ENCODE measurements at places on chromosomes 1 and 21. TPM values are rescaled to one million over a fixed set of nuclear protein-coding genes. Genes with fewer than 3 reads are reported as not detected.

RHD gene
- not detected for total RNA-seq

CA6 gene
- not detected for total RNA-seq

TNNI3K gene
- not detected for total RNA-seq

NFASC gene
- not detected for total RNA-seq

CLDN19 gene
- not detected for total RNA-seq

FCRL1 gene
- total RNA-seq: not detected
